ENCODE measurements at places on chromosomes 2 and 18. TPM values are rescaled to one million over a fixed set of nuclear protein-coding genes. Genes with fewer than 3 reads are reported as not detected.

The TSPYL6 gene
- total RNA-seq: not detected

The PMAIP1 gene
- total RNA-seq: 96.5 TPM

- DNase-seq: no peak
Observed at GRCh38 chr2:219603771-219604170, 6.1 kb downstream of the STK11IP start.

DNA sequence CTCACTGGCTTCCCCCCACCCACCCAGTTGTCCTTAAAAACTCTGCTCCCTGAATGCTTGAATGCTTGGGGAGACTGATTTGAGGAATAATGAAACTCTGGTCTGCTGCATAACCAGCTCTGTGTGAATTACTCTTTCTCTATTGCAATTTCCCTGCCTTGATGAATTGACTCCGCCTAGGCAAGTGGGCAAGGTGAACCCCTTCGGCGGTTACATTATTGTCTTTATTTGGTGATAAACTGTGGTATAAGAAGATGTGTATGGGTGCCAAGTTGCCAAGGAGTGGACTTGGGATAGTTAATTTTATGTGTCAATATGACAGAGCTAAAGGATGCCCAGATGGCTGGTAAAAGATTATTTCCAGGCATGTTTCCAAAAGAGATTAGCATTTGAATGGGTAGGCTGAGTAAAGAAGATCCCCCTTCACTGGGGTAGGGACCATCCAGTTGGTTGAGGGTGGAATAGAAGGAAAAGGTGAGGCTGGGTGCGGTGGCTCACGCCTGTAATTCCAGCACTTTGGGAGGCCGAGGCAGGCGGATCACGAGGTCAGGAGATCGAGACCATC is 98.5 kb upstream of the HAAO start:
- no peak for DNase-seq

The SCLY gene
- 36.3 TPM for total RNA-seq

The GDF7 gene
- total RNA-seq: 0.07 TPM

DNA sequence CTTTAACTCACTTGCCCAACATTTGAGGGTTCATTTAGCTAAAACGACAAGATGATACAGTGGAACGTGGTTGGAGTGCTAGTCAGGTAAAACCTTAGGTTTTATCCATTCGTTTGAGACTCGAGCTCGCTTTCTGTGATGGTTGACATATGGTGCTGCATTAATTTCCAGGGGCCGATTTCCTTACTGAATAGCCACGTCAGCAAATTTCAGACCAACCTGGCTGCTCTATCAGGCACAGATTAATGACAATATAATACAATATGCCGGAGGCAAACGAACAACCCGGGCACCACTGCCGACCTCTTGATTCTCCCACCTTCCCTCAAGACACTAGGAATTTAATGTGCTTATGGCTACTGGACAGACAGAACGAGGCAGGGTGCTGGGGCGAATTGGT is 42.0 kb downstream of the NABP1 start:
- DNase-seq: no peak

The MZT2B gene
- total RNA-seq: 324 TPM

DNA sequence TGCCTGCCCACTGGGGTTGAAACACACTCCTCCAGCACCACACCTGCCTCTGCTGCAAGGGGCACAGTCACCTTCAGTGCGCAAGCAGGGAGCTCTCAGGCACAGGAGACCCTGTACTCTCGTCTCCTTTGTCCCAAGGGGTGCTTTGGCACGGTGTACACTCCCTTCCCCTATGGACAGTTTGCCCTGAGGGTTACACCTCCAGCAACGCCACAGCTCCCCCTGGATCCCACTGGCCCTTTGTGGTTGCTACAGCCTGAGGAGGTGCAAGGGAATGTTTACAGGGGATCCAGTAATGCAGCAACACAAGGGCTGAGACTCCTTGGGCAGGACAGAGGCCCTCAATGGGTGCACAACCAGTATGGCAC is 45.2 kb upstream of the FAM117B start:
- no peak for DNase-seq

GRCh38 chr18:47172476-47172875 is 3.7 kb downstream of the IER3IP1 start:
- no peak for DNase-seq

DNA sequence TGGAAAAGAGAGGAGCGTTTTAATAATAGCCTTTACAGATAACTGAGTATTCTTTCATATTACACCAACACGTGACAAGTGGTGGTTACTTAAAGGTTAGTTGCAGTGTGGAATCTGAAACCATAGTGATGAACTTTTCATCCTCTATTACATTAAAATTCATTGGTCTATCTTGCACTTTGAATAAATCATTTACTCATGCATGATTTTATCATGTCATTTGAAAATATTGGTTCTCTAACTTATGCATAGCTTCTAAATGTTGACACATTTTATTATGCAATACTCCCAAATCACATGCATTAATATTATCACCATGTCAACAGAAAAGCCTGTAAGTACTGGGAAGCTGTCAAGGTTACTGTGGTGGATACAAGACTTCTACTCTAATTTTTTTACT is 1432.2 kb downstream of the LRP1B start:
- no peak for DNase-seq

The GAREM2 gene
- 1.9 TPM for total RNA-seq
